HFFc6 (cell line): ENCODE measurements at places on chromosomes 6 and 20.

GRCh38 chr6:154956771-154957522 is 38.2 kb upstream of the TIAM2 start:
- DNase-seq, result no peak

DNA sequence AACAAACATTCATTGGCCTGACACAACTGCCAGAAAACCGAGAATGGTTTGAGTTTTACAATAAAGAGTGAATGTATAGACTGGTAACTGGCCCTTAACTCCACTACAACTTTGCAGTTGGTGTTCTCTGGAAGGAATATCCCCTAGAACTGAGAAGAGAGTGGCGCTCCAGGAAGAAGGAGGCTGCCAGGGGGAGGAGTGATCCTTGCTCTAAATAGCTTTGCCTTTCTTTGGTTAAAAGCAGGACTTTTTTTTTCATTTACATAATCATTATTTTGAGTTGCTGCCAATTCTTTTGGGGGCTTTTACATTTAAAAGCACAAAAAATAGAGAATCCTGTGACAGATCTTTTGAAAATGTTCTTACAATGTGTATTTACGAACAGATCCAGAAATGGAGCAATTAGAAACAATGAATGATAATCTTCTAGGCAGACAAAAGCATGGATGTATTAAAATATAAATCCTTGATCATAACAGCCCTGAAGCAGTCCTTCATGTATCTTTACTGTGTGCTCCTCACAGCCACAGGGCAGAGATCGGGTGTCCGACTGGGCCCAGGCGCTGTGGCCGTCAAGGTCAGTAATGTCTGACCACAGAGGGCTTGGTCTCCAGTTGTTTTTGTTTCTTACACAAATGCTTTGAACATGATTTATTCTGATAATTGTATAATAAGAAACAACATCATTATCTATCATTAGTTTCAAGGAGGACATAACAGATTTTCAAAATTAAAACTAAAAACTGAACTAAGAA is 612.2 kb downstream of the HDGFL1 start:
- no peak for DNase-seq

GRCh38 chr6:169188475-169188874 is 65.2 kb downstream of the THBS2 start:
- peak; percentile 73 for DNase-seq

- no peak for DNase-seq
Measured at GRCh38 chr6:2034256-2034655, 211.1 kb downstream of the GMDS start.

- DNase-seq, result no peak
Measured at GRCh38 chr6:13292774-13293173, 35.6 kb downstream of the TBC1D7 start.

DNA sequence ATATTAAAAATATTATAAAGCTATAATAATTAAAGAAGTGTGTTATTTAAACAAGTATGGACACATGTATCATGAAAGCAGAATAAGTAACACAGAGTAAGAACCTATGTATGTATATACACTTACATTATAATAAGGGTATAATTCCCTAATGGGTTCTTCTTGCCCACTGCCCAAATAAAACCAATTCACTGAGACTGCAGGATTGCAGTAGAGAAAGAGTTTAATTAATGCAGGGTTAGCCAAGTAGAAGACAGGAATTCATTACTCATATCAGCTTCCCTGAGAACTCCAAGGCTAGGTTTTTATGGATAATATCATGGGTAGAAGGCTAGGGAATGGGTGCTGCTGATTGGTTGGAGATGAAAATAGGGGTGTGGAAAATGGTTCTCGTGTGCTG is 53.8 kb upstream of the SAMD3 start:
- DNase-seq, result no peak

DNA sequence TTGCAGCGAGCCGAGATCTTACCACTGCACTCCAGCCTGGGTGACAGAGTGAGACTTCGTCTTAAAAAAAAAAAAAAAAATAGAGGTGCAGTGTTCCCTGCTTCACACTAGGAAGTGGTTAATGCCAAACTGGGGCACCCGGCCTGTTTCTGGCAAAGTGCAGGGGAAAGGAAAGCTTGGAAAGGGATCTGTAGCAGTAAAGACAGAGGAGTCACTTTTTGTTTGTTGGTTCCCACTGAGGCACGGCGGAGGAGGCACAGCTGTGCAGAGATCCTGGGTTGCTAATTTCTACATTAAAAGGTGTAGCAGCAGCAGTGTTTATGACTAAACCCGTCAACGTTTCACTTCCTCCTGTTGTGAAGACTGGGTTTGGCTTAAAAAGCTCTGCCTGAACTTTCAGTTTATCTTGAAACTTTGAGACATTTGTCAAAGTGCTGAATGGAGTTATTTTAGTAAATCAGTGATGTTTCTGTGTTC is 125.6 kb downstream of the CARMIL1 start:
- no peak for DNase-seq

- DNase-seq, result peak; percentile 99
Measured at GRCh38 chr20:37295001-37295400, 5.5 kb downstream of the MANBAL start.

DNA sequence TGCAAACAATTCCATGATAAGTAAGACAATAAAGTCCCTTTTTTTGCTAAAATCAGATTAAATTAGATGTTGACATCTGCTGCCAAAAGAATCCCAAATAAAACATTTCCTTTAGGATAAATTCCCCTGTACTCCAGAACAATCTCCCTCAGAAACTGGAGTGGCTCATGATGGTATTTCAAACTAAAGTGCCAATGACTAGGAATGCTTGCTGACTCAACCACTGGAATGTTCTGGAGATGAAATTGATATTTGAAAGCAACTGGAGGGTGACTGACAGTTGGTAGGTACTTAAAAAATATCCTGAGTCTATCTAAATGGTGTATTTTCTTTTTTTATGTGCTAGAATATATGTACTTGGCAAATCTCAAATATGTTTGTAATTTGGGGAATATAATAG is 350.1 kb upstream of the TSHZ2 start:
- DNase-seq, result no peak

GRCh38 chr20:35111141-35111888 is 18.7 kb upstream of the TRPC4AP start:
- peak; percentile 92 for DNase-seq

GRCh38 chr6:33112148-33112547 is 36.4 kb downstream of the HLA-DPB1 start:
- DNase-seq, result peak; percentile 60

- no peak for DNase-seq
Measured at GRCh38 chr6:53199156-53199555, 50.5 kb upstream of the GCM1 start.

GRCh38 chr6:16851044-16851540 is 89.8 kb upstream of the ATXN1 start:
- DNase-seq, result no peak

- DNase-seq, result no peak
Measured at GRCh38 chr20:41061155-41061554, 32.5 kb downstream of the TOP1 start.

DNA sequence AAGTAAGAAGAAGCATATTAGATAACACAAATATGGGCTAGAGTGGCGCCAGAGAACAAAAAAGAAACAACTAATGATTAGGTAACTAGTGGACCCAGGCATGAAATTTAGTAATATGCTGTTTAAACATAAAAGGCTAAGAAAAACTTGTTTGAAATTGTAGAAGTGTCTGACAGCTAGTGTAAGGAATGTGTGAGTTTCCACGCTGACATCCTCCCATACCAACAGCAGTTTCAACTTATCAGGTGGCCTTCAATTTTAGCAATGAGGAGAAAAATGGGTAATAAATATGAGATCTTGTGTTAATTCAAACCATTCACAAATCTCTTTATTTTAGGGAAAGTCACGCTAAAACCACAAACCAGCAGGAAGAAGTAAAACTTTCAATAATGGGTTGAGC is 440.2 kb upstream of the FLRT3 start:
- DNase-seq, result no peak

GRCh38 chr6:118881440-118882313 is 12.3 kb upstream of the ASF1A start:
- no peak for DNase-seq

DNA sequence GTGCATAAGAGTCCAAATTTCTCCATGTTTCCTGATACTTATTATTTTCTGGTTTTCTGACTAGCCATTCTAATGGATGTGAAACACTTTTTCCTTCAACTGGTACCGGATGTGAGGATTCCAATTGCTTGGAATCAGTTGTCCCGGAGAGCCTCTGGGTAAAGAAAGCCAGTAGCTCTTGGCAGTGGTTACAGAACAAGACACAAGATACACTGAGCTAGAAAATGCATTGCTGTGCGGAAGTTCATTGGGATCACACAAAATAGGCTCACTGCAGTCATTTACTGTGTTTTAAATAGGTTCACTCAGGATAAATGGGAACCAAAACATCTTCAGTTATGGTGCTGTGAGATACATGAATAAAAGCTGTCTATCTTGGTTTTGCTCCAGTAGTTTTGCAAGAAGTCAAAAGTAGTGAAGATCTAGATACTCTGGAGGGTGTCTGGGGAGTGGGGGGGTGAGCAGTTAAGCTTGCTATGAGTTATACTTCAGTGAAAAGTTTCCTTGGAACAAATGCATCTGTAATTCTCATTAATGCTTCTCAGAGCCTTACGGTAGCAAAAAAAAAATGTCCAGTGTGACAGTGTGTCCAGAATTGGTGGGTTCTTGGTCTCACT is 54.4 kb upstream of the RNF182 start:
- no peak for DNase-seq

- DNase-seq, result no peak
Measured at GRCh38 chr6:167952512-167952859, 45.0 kb upstream of the KIF25 start.

GRCh38 chr6:124962639-124963415 is 590 bp downstream of the RNF217 start:
- peak; percentile 7 for DNase-seq

- no peak for DNase-seq
Measured at GRCh38 chr6:149079456-149079855, 238.1 kb upstream of the TAB2 start.

GRCh38 chr20:17990278-17990972 is 21.6 kb downstream of the MGME1 start:
- peak; percentile 56 for DNase-seq

DNA sequence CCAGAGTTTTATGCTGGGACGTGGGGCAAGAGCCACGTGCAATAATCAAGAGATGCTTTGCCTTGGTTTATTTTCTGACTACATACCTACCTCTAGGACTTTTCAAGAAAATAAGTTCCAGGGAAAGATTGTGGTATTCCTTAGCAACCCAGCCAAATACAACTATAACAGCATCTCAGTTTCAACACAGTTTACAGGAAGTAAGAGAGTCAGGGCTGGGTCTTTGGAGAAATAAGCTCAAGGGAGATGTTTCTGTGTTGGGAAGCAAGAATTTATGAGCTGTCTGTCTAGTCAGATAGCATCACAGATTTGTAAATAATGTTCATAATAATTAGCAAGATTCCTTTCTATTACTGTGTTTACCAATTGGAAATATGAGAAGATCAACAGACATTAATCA is 35.1 kb downstream of the MAP3K5 start:
- peak; percentile 31 for DNase-seq

DNA sequence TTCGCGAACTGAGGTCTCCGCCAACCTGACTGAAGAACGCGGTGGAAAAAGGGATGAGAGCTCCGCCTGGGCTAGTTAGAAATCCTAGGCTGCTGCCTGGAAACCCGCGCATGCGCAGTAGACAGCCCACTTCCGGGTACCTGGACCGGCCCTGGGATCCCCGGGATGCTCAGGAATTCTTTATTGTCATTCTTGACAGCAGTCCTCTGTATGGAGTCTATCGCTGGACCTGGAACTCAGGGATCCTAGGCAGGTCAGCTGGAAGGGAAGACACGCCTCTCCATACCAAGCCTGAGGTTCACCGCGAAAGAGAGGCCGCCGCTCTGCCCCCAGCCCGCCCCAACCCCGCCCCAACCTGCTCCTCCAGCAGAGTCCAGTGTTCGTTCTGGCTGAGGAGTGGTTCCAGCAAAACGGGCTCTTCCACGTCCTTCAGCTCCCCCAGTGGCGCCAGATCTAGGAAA is 1379.2 kb upstream of the DEFB115 start:
- DNase-seq, result no peak

DNA sequence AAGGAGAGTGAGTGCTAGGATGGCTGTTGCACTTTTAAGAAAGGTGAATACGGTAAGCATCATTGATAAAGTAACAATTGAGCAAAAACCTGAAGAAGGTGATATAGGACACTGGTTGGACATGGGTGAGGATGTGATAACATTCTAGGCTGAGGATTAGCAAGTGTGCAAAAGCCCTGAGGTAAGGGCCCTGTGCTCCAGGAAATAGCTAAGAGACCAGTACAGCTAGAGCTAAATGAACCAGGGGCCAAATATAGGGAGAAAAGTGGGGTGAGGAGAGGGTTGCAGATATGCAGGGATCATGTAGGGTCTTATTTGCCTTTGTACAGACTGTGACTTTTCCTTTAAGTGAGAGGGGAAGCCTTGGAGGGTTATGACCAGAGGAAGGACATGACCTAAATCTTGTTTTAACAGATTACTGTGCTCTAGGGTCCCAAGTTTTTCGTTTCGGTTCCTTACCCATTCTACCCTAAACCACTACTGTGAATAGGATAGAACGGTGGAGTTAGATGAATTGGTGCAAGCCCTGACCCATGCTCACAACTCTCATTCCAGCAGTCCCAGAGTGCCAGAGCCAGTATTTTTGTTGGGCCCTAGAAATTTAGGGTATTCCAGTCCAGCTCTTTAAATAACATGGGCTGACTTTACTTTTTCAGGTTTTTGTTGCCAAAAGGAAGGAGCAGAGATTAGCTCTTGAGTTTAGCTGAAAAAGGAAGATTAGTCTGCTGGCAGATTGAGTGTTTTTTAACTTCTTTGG is 10.7 kb downstream of the MAPK14 start:
- DNase-seq, result no peak

DNA sequence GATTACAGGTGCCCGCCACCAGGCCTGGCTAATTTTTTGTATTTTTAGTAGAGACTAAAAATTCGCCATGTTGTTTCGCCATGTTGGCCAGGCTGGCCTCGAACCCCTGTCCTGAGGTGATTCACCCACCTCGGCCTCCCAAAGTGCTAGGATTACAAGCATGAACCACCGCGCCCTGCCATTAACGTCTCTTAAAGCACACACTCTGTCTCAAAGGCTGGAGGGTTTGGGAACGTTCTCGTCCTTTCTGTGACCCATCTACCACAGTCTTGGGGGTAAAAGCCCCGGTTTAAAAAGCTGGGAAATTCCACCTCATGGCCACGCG is 57.8 kb upstream of the ARID1B start:
- DNase-seq, result no peak

DNA sequence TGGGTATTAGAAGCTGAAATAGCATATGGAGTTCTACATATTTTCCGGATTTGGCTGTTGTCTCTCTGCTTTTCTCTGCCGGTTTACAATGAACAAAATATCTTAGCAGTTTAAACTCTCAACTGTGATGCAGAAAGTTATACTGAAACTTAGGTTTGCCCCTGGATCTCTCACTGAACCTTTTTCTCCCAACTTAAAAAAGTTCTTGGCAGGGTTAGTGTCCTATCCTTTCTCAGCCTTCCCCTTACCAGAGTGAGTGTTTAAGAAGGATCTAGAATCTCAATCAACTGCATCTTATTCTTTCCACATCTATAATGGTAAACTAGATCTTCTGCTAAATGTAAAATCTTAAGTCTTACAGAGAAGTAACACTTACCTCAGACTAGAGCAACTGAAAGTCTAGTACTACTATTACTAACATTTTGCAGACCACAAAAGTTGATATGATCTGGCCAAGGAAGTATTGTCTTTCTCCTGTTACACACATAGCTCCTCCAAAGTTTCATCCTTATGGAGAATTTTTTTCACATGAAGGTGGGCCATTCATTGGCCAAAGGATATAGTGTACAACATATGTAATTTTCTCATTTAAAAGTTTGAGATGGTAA is 392.3 kb upstream of the RUNX2 start:
- DNase-seq, result no peak

GRCh38 chr6:105816847-105817246 is 269.3 kb upstream of the PRDM1 start:
- DNase-seq, result no peak

- DNase-seq, result no peak
Measured at GRCh38 chr6:106161311-106161874, 75.3 kb downstream of the PRDM1 start.
